ENCODE measurements at places on chromosomes 1 and 21.

DNA sequence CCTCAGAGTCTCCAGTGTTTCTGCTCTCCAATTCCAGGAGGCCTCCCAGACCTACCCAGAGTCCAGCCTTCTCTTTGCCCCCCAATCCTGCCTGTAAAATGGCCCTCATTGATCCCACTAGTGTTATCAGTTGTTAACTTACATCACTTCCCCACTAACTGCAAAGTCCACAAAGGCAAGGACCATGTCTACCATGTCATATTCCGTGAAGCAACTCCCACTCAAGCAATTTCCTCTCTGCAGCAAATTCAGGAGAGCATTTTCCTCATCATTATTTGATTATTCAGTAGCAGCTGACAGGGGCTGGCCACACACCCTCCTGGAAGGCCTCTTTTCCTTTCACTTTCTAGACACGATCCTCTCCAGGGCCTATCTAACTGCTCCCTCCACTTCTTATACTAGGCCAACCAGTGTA lies 153.5 kb downstream of the RERE start:
- DNase-seq = no peak

DNA sequence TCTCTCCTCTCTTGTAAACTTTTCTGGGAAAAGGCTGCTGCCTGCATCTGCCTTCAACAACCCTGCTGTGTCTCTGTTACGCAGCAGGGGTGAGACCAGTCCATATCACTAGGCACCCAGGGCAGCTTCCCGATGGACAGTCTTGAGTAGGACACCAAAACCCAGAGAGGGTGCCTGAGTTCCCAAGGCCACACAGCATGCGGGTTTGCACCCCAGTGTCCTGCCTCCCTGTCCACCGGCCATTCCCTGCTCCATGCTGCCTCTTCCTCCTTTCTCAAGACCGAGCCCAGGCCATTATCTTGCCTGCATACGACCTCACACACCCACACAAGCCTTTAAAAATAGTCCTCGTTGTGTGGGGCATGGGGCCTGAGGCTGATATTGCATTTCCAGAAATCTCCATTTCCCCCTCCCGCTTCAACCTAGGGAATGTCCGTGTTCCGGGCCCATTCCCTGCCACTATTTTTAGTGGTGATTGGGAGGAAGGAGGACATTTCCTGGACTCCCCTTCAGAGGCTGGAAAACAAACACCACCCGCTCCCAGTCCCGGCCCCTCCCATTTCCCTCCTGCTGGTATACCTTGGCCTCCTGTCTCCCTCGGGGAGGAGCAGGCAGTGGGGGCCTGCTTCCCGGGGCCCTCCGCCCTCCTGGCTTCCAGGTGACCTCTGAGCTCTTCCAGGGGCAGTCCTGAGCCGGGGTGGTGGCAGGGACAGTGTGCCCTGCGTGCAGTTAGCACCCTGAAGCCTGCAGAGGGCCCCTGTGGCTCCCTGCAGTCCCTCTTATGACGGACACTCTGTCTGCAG lies 132.4 kb upstream of the TMEM51 start:
- DNase-seq = no peak

DNA sequence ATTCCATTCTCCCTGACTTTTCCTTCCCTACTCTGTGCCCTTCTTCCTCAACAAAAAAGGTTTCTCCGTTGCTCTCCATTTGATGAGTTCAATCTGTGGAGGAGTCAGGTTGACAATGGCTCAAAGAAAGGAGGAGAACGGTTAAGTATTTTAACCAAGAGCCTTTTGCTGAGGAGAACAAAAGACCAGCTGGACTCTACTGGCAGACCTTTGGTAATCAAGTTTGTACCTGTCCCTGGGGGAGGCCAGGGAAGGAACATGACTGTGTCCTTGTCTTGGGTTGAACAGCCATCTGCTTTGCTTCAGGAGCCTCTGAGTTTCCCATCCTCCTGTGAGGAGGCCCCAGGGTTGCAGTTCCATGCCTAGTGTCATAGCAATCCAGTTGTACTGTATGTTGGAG lies 29.9 kb downstream of the TTF2 start:
- no peak for DNase-seq

GRCh38 chr21:35893156-35893555 lies 167.2 kb downstream of the SETD4 start:
- DNase-seq = no peak

- no peak for DNase-seq
These were observed 562 bp downstream of the SYTL1 start for GRCh38 chr1:27342391-27342777.

DNA sequence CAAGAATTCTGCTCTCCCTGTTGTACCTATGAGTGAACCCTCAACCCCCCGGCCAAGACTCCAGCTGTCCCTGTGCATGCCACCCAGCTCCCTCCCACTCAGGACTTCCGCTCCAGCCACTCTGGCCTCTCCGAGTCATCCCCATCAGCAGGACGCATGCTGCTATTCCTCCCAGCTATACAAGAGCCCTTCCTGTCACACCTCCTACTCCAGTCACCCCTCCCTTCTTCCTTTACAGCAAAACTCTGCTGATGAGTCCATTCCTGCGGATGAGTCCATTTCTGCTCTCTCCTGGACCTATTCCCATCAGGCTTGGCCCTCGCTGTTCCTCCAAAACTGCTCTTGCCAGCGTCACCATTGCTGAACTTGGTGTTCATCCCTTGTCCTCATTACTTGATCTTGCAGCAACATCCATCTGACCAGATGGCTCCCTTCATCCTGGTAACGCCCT lies 42.2 kb downstream of the H3-3A start:
- no peak for DNase-seq

- DNase-seq = no peak
These were observed 55.8 kb downstream of the SLC45A1 start for GRCh38 chr1:8373581-8374241.

- DNase-seq = no peak
These were observed 192.3 kb upstream of the C1orf87 start for GRCh38 chr1:60265560-60266535.

DNA sequence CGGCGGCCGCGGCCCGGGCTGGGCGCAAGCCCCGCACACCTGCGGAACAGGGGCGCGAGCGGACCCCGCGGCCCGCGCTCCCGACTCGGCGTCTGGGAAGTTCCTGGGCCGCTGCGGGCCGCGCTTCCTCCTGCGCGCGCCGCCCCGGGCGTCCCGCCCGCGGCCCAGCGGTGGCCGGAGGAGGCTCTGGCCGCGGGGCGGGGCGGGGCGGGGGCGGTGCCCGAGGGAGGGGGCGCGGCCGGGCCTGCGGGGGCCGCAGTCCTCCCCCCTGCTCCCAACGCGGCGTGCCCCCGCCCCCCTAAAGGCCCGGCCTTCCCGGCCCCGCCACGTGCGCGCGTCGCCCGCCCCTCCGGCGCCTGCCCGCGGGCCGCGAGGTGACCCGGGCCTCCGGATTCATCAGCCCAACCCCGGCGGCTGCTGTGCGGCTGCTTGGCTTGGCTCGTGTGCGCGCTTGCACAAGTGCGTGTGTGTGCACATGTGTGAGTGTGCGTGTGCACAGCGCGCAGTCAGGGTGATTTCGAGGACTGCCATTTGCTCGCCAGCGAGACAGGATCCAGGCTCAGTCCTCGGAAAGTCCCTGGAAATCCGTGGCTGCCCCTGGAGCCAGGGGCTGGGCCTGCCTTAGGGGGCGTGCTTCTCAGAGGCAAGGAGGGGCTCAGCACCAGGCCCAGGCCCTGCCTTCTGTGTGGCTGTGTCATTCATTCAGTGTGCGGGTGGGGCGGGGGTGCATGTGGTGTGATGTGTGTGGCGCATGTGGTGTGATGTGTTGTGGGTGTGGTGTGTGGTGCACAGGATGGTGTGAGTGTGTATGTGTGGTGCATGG lies at the start of gene C2CD2:
C2CD2 (minus strand) TSS at position 188 of the 823 bp plus-strand sequence. CDS start 370 bp downstream, outside the sequence.
- DNase-seq = no peak

DNA sequence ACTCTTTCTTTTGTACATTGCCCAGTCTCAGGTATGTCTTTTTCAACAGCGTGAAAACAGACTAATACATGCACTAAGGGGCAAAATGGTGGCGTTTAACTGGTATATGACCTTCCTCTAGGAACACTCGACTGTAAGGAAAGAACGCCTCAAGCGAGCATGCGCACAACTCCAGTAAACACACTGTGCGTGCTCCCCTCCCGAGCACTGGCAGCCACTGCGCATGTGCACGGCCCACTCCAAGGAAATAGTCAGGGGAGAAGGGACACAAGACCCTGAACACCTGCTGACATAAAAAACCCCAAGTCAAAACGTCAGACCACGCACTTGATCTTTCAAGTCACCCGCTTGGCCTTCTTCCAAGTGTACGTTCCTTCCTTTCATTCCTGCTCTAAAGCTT lies 173.5 kb downstream of the NPHP4 start:
- DNase-seq = no peak

DNA sequence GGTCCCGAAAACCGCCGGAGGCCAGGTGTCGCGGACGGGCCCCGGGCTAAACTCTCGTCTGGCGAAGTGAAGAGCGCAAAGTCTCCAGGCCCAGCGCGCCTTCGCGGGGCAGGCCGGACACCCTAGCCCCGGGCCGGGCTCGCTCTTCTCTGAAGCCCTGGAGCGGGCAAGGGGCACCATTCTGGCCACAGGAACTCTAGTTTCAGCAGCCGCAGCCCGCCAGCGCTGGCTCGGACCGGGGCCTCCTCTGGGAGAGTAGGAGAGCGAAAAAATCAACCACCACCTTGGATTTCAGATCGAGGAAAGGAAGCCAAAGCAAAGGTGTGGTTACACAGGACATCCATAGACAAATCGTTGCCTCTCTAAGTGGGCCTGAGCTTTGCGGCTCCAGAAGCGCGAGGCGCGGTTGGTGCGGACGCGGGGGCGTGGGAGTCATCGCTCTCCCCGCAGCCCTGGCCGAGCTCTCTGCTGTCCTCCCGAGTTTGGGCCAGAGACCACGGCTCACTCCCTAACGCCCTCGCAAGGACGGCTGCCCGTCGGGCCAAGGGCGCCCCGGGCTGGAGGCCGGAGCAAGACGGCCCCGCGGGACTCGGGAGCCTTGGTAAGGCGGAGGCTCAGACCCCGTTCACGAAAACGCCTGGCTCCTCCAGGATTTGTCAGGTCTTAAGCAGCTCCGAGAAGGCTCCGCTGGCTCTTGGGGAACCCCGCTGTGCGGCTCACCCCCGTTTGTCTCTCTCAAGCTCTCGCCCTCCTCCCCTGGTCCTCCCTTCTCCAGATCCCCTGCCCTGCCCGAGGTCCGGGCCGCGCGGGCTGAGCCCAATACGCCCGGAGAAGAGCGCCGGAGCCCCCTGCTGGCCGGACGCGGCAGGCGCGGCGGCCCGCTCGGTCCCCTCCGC lies 132.9 kb upstream of the DPYD start:
- DNase-seq = no peak

- no peak for DNase-seq
These were observed 78.3 kb downstream of the ADAMTS1 start for GRCh38 chr21:26766826-26767325.

DNA sequence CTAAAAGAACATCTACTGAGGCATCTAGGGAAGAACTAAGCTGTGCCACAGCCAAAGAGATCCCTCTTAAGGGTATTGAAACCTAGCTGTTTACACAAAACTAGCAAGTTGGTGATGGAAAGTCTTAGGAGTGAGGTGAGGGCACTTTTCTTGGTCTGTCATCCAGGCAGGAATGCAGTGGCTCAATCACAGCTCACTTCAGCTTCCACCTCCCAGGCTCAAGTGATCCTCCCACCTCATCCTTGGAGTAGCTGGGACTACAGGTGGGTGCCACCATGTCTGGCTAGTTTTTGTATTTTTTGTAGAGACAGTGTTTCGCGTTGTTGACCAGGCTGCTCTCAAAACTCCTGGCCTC lies 2.4 kb downstream of the PLEKHO1 start:
- no peak for DNase-seq

DNA sequence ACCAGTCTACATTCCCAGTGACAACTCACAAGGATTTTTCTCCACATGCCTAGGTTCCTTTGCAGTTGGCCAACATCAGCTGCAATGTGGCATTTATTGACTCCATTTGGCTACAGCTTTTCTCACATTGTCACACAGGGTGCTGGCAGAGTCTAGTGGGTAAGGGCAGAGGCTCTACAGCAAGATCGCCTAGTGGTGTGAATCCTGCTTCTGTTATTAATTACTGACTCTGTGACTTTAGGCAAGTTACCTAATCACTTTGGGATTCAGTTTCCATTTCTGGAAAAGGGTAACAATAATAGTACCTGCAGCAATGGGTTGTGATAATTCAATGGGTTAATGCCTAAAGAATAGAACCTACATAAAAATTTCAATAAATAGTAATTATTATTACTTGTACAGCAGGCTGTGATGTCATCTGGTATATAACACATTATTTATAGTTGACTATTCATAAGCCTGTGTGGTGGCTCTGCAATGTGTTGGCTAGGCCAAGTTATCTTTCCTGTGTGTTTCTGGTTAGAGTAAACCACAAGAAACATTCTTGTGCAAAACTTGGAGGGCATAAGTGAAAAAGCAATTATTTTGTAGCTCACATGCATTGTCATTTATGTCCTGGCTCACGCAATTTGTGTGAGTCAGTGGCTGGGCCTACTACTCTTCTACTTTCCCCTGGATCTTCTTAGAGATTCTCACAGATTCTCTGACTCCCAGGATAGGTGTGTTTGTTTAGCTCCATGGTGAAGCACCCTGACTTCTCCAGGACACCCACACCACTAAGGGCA lies 59.5 kb downstream of the PTGS2 start:
- DNase-seq = no peak

DNA sequence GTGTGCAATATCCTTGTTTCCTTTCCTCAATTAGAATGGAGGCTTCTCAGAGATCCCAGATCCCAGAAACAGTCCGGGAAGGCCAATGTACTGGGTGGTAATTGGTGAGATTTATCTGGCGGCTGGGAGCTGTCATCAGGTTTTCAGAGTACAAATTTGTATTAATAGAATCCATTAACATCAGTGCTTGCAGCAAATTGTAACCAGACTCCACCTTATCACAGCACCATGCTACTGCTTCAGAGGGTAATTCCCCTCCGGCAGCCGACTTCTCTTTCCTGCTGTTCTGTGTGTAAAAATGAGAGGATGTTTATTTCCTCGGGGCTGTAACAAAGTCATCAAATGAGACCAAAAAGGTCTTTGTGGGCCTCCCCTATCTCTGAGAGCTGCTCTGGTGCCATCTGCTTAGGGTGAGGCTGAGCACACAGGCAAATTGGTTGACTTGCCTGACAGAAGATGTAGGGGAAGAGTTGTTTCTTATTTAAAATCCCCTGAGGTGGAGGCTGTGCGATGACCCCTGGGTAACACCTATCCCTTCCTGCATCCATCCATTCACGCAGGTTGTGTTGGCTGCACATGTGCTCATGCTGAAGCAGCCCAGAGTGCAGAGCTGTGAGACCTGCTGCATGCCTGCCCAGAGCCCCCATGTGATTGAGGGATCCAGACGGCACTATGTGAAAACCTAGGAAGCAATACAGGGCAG lies 19.2 kb downstream of the NFASC start:
- DNase-seq = no peak

GRCh38 chr21:45269861-45270260 lies 17.8 kb downstream of the POFUT2 start:
- no peak for DNase-seq

DNA sequence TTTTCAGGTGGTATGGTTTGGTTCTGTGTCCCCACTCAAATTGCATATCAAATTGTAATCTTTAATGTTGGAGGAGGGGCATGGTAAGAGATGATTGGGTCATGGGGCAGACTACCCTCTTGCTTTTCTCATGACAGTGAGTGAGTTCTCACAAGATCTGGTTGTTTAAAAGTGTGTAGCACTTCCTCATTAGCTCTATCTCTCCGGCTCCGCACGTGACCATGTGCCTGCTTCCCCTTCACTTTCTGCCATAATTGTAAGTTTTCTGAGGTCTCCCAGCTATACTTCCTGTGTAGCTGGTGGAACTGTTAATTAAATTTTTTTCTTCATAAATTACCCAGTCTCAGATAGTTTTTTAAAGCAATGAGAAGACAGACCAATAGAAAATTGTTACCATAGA lies 843.2 kb downstream of the AMY1C start:
- DNase-seq = no peak
